Chondrocyte (in vitro differentiated cells): ENCODE measurements at places on chromosomes 2 and 18.

- no peak for DNase-seq
These were observed 978.1 kb upstream of the CDH2 start for GRCh38 chr18:29154758-29155725.

- DNase-seq = no peak
These were observed 64.8 kb upstream of the DARS1 start for GRCh38 chr2:136049991-136050920.

- DNase-seq = no peak
These were observed 89.6 kb upstream of the CCDC141 start for GRCh38 chr2:179139506-179139905.

DNA sequence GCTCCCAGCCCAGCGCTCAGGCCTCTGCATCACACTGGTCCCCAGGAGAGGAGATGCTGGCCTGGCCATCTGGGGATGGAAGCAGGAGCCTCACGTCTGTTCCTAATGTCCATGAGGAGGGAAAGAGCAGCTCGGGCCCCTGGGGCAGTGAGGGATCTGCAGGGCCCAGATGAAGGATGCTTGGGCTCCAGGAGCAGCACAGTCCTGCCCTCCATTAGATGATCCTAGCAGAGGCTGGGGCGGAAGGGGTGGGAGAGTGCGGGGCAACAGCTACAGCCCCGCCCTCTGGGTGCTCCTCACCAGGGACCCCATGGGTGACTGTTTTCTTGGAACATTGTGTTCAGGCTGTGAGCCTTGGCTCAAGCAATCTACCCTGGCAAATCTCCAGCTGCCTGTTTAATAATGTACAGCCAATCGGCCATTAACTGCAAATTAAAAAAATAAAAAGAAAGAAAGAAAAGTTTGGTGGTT, 49.7 kb downstream of the TNS1 start:
- DNase-seq = no peak

- no peak for DNase-seq
These were observed 197.1 kb downstream of the TCF4 start for GRCh38 chr18:55390898-55391297.

- DNase-seq = no peak
These were observed 363.1 kb downstream of the DSC3 start for GRCh38 chr18:30679285-30679930.
